Activated CD4-positive, alpha-beta T cell treated with anti-CD3 and anti-CD28 coated beads, Interleukin-2, Interleukin-6, amounts not matched to agents 100 ng/mL and 50 ng/mL, durations not matched to agents 16 hours and 8 hours (primary cell): ENCODE measurements at places on chromosomes 1 and 21.

DNA sequence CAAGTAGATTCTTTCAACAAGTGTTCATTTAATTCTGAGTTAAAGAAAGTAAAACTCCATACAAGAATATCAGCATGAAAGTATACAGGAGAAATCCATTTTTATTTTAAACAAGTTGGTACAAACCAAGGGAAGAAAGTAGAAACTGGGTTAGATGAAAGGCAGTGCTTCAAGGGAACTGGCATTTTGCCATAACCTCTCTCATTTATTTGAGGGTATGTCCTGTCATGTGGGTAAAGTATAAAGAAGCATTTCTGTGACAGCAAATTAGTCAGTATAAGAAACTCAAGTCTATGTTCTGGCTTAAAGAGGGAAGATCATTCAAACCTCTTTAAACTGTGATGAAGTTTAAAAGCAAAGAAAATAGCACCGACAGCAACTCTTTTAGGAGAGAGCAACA is 32.0 kb downstream of the OLFM3 start:
- no peak for DNase-seq

DNA sequence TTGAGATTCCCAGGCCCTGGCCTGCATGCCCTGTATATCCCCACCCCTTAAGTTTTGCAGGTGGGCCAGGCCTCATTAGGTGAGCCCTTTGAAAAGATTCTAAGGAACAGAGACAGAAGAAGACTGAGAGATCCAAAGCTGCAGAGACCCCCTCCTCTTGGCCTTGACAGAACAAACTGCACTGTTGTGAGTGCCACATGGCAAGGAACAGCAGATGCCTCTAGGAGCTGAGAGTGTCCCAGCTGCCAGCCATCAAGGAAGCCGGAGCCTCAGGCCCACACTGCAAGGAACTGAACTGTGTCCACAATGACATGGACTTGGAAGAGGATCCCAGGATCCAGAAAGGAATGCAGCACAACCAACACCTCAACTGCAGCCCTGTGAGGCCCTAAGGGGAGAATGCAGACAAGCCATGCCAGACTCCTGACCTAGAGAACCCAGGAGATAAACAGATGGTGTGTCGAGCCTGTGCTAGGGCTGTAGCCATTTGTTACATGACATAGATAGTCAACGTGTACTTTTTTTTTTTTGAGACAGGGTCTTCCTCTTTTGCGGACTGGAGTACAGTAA is 182.7 kb downstream of the AJAP1 start:
- no peak for DNase-seq

DNA sequence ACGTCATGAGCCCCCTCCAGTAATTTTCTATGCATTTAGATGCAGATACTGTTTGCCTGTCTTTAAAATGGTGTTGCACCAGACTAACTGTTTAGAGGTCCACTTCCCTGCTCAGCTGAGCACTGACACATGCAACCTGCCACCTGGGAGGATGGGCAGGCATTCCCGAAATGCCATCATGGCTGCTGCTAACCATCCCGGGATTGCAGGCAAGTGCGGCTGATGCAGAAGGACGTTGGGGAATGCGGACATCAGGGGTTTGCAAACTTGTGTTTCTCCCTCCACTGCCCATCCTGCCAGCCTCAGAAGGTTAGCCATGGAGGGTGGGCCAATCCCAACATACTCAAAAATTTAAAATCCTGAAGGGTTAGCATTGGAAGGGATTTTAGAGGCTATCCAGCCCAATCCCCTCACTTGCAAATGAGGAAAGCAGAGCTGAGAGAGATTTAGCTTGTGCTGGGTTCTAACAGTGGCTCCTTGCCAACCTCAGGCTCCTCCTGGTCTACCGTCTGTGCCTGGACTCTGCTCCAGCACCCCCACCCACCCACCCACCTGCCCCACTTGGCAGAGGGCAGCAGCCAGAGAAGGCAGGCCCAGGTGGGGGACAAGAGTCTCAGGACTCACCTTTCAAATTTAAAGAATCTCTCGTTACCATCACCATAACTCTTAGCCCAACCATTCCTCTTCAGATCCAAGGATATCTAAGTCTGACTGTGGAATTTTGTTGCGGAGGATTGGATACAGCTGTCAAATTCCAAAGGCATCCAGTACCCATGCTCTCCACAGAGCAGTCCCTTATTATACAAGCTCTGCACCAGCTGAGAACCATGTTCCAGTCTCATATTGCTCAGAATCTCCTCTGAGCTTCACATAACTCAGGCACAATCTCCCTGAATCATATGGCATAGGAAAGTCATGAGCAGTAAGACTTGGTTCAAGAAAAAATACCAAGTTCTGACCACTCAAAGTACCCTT is 34.2 kb downstream of the HIVEP3 start:
- DNase-seq: no peak

- DNase-seq: peak; percentile 61
Observed at GRCh38 chr1:12171206-12172041, 4.6 kb downstream of the TNFRSF1B start.

DNA sequence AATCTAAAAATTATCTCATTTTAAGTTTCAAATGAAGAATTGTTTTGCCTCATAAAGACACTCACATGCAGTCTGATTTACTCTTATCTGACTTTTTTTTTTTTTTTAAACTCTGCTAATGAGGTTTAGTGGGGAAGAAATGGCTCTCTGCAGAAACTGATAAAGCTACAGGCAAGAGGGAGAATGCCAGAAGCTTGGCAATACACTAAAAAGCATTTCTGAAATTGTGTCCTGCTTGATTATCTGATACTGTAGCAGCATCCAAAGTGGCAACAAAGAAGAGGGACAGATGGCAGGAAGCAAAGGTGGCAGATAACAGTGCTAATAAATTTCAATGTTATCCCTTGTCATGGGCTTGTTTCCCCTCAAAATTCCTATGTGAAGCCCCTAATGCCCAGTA is 1744.9 kb downstream of the NCAM2 start:
- DNase-seq: no peak

DNA sequence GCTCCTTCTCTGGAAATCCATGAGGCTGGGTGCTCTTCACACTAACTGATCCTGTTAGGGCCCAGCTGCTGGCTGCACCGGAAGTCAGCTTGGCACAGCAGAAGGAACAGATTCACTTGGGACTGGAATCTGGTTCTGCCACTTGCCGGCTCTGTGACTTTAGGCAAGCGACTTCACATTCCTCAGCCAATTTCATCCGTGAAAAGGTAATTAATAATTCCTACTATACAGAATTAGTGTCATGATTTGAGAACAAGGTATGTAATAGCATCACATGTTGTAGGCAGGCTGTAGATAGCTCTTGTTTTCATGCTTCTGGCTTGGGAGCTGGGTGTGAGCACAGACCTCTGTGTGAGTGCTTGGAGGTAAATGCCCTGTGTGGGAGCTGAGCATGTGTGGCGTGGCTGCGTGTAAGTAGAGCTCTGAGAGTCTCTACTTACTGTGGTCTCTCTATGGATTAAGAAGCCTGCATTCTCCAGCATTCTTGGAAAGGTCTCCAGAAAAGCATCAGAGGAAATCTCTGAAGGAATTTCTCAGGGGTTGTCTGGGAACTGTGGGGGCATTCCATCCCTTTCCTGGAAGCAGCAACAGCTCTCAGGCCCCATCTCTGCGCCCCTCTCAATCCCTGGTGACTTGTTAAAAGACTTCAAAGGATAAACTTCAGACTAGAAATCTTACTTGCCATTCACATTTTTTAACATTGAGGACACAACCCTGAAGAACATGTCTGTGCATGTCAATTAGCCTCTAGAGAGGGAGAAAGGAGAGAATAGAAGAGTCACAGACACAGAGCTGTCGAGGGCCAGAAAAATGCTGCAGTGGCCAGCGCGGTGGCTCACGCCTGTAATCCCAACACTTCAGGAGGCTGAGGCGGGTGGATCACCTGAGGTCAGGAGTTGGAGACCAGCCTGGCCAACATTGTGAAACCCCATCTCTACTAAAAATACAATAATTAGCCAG is 47.7 kb upstream of the PPM1J start:
- DNase-seq: no peak

DNA sequence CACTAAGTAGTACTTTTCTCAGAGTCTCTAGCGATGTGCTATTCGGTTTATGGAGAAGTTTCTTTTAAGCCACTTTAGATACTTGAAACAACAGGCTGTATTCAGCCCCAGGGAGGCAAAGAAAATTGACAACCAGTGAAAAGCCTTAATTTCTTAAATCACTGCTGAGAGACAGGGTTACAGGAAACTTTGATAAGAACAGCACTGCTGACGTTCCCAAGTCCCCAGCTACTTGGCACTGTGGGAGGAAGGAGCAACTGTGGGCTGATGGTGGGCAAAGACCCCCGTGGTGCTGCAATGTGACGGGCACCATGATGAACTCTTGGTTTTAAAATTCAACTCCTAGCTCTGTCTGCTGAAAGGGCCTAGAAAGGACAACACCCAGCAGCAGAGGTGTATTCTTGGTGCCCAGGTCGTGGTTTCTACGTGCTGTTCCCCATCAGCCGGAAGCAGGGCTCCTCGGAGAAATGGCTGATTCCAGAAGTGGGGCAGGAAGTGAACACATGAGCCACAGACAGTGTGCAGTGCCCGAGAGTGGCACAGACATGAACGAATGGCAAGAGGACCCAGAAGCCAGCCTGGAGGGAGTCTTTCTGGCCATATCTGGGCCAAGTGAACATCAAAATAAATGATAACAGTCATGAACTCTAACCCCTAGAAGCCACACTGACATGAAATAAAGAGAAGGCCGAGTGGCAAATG is 5.3 kb downstream of the PTTG1IP start:
- peak; percentile 72 for DNase-seq

DNA sequence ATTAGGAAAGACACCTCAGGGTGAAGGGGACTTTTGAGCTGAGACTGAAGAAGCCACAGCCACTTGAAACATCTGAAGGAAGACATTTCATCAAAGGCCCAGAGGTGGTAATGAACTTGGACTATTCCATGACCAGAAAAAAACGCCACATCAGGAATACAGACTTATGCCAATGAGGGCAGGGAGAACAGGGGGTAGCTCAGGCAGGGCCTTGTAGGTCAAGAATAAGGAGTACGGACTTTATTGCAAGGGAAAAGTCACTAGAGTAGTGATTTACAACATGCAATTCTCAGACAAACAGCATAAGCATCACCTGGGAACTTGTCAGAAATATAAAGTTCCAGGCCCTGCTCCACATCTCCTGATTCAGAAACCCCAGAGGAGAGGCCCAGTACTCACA is 11.8 kb downstream of the TP53BP2 start:
- no peak for DNase-seq

DNA sequence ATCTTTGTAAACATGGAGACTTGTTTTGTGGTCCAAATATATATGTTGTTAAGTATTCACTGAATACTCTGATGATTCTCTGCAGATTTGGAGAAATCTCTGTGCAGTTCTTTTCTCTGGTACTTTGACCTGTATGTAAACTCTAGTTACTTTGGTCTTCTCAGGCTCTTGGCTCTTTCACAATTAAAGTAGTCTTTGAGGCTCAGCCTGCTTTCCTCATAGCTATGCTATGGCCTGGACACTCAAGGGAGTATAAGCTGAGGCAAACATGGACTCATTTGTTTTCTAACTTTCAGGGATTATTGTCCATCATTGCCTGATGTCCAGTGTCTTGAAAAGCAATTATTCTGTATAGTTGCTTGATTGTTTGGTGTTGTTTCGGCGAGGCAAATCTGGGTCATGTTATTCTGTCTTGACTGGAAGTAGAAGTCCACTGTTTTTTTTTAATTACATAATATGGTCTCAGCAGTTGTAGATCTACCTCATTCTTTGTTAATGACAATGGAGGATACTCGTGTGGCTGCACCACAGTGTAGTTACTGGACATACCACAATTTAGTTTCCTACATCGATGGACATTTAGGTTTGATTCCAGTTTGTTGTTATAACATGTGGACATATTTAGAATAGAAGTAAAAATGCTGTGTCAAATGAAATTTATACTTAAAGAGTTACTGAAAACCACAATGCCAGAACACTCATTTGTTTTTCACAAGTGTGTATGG is 9.2 kb downstream of the PTBP2 start:
- no peak for DNase-seq

- no peak for DNase-seq
Observed at GRCh38 chr1:52037402-52037814, 3.8 kb upstream of the KTI12 start.

DNA sequence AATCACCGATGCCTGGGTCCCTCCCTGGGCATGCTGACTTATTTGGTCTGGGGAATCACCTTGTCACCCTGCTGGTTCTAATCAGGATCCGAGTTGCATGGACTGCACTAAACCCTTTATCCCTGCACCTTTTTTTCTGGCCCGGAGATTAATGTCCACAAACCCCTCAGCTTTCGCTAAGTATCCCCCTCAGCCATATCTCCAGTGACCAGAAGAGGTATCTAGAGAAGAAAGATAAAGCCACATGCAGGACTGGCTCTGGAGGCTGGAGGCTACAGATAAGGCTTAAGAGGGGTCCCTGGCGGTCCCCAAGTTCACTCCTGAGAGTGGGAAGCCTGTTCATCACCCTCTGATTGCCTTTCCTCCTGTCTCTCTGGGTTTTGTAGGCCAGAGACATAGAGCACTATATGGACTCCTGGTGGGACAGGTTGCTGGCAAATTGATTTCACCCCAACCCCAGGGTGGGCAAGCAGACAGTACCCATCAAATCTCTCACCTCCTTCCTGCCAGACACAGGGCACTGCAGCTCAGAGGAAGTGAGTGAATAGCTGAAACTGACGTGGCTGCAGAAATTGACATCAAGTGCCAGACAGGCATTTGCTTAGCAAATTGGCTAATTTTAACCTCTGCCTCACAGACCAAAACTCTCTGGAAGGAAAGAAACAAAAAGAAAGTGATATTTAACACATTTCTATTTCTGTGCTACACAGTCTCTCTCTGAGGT is 38.8 kb downstream of the HMGB4 start:
- no peak for DNase-seq

DNA sequence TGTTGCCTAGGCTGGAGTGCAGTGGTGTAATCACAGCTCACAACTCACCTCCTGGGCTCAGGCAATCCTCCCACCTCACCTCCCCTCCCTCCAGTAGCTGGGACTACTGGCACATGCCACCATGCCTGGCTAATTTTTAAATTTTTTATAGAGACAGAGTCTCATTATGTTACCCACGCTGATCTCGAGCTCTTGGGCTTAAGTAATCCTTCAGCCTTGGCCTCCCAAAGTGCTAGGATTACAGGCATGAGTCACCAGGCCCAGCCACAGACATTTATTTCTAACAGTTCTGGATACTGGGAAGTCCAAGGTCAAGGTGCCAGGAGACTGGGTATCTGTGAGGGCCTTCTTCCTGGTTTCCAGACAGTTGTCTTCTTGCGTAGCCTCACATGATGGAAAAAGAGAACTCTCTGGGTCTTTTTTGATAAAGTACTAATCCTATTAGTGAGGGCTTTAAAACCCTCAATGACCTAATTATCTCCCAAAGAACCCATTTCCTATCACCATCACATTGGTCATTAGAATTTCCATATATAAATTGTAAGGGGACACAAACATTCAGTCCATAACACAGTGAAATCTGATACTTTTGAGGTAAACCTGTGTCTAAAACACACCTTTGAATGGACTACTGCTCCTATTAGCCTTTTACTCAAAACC is 67.9 kb downstream of the PHACTR4 start:
- no peak for DNase-seq
